ENCODE measurements at places on chromosomes 12 and 14. TPM values are rescaled to one million over a fixed set of nuclear protein-coding genes. Genes with fewer than 3 reads are reported as not detected.

- H3K36me3 ChIP-seq = no peaks in the 10 kb centered on the region
- H3K4me3 ChIP-seq = peak overlapping the region; percentile 91
- peak overlapping the region; percentile 84 for H3K27ac ChIP-seq
- H3K27me3 ChIP-seq = no peaks in the 10 kb centered on the region
Observed at GRCh38 chr14:71319666-71320065, 412.4 kb downstream of the PCNX1 start.

DNA sequence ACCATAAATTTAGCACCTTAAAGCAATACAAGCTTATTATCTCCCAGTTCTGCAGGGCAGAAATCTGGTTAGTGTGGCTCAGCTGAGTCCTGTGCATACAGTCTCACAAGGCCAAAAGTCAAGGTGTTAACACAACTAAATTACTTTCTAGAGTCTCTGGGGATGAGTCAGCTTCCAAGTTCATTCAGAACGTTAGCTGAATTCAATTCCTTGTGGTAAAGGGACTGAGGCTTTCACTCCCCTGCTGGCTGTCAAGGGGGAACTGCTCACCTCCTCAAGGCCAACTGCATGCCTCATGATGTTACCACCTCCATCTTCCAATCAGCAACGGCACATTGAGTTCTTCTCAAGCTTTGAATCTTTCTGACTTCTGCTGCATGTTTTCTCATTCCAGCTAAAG, 27.6 kb downstream of the EML5 start:
- no peaks in the 10 kb centered on the region for H3K36me3 ChIP-seq
- no peaks in the 10 kb centered on the region for H3K4me1 ChIP-seq
- H3K4me3 ChIP-seq = no peak overlapping the region

ZNF641 gene
- 31.8 TPM for total RNA-seq

DNA sequence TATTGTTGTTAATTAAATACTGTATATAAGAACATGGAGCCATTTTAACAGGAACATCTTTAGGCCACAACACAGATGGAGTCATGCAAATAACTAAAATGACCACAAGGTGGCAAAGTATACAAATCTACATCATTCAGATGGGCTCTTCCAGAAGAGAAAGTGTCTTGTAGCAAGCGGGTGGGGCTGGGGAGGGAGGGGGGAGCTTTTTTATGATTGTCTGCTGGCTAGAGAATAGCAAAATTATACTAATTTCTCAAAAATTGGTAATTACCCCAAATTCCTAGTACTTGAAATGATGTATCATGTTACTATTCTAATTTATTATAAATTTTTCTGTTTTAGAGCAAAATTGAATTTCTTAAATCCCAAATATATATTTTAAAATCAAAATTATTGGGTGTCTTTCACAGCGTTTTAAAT, 378.7 kb downstream of the PRKD1 start:
- no peaks in the 10 kb centered on the region for H3K27me3 ChIP-seq
- no peaks in the 10 kb centered on the region for H3K4me1 ChIP-seq
- no peaks in the 10 kb centered on the region for H3K36me3 ChIP-seq
- no peak overlapping the region for H3K27ac ChIP-seq

DNA sequence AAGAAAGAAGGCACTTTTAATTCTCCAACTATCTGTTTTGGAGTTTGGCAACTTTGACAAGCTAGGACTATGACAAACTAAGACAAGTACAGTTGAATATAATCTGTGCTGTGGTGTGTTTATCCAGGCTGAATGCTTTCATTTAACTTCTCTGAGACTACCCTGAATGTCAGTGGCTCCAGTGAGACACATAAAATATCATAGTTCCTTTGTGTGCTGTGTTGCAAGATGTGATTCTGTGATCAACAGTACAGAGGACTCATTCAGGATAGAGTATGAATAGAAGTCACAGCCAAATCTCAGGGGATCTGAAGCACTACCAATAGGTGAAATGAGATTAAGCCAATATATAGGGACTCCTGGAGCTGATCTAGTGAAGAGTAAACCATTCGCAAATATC, 876.9 kb upstream of the FBXO33 start:
- no peak overlapping the region for H3K4me3 ChIP-seq
- no peak for DNase-seq
- no peaks in the 10 kb centered on the region for H3K4me1 ChIP-seq
- H3K27ac ChIP-seq = no peak overlapping the region

CHGA gene
- 0.22 TPM for total RNA-seq

DNA sequence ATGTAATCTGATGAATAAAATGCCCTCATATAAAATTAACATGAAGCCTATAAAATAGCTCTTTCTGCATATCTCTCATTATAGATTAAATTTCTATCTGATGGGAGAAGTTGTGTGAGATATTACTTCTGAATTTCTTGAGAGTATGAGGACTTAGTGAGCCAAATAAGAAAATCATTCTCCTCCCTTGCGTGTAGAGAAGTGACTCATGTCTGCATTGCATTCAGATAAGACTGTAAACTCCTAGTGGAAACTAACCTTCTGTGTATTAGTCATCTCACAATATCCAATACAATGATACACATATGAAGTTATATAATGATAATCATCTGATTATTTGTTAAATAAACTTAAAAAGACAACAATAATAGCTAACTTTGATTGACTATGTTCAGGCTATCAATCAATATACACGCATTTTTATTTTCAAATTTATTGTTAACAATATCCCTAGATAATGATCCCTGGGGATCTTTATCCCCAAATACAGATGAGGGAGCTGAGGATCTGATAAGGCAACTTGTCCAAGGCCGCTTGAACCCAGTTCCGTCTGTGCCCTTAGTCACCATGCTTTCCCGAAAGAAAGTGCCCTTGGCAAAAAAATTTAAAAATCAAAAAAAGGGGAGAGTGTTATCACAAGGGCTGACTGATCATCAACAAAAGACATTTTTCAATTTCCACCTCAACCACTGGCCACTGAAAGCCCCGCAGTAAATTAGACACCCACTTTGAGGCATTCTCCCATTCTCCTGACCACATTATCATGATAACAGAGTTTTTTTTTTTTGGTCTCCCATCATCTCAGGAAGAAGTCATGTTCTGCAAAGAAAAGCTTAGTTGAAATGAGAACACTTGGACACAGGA, 189.2 kb upstream of the RASSF8 start:
- no peak for DNase-seq
- H3K27ac ChIP-seq = no peak overlapping the region
- H3K4me1 ChIP-seq = no peaks in the 10 kb centered on the region
- no peaks in the 10 kb centered on the region for H3K27me3 ChIP-seq

FSCB gene
- not detected for total RNA-seq

GRCh38 chr14:91177073-91178034, 63.5 kb downstream of the DGLUCY start:
- H3K4me1 ChIP-seq = peaks cover 4% of the 10 kb centered on the region
- no peak overlapping the region for H3K4me3 ChIP-seq
- H3K36me3 ChIP-seq = no peaks in the 10 kb centered on the region
- no peak for DNase-seq

- DNase-seq = no peak
- H3K4me3 ChIP-seq = no peak overlapping the region
- no peaks in the 10 kb centered on the region for H3K27me3 ChIP-seq
Observed at GRCh38 chr12:77049767-77050353, 15.5 kb downstream of the E2F7 start.

SSPN gene
- total RNA-seq = 30.4 TPM

GRCh38 chr12:89706551-89706950, 2.1 kb downstream of the ATP2B1 start:
- H3K27me3 ChIP-seq = no peaks in the 10 kb centered on the region
- peaks cover 31% of the 10 kb centered on the region for H3K4me1 ChIP-seq
- DNase-seq = no peak
- H3K36me3 ChIP-seq = no peaks in the 10 kb centered on the region
- peak overlapping the region; percentile 97 for H3K27ac ChIP-seq

GRCh38 chr12:71654200-71654599, 9.4 kb downstream of the ZFC3H1 start:
- no peak for DNase-seq
- H3K4me1 ChIP-seq = peaks cover 5% of the 10 kb centered on the region
- no peak overlapping the region for H3K4me3 ChIP-seq
- no peak overlapping the region for H3K27ac ChIP-seq
- H3K27me3 ChIP-seq = no peaks in the 10 kb centered on the region

WSCD2 gene
- 0.10 TPM for total RNA-seq

ZDHHC22 gene
- not detected for total RNA-seq

DNA sequence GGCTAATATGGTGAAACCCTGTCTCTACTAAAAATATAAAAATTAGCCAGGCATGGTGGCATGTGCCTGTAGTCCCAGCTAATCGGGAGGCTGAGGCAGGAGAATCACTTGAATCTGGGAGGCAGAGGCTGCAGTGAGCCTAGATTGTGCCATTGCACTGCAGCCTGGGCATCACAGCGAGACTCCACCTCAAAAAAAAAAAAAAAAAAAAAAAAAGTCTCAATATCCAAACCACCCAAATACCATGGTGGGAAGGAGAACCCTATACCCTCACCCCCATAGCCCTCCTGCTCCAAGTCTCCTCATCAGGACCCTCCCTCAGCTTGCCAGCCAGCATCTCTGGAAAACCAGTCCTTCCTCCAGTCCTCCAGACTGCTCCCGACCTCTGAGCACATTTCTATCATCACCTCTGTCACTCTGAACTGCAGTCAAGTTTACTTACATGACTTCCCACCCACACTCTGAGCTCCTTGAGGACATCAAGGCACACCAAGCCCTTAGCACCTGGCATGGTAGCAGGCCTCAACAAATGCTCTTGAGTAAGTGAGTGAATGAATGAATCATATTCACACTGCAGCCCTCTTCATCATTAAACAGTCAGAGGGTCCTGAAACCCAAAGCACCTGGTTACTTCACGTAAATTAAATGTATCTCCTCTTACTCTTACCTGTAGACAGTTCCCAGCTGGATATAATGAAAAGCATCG, 35.2 kb downstream of the NT5DC3 start:
- H3K27ac ChIP-seq = no peak overlapping the region
- H3K36me3 ChIP-seq = no peaks in the 10 kb centered on the region
- H3K27me3 ChIP-seq = no peaks in the 10 kb centered on the region
- peaks cover 36% of the 10 kb centered on the region for H3K4me1 ChIP-seq
- H3K4me3 ChIP-seq = no peak overlapping the region

DNA sequence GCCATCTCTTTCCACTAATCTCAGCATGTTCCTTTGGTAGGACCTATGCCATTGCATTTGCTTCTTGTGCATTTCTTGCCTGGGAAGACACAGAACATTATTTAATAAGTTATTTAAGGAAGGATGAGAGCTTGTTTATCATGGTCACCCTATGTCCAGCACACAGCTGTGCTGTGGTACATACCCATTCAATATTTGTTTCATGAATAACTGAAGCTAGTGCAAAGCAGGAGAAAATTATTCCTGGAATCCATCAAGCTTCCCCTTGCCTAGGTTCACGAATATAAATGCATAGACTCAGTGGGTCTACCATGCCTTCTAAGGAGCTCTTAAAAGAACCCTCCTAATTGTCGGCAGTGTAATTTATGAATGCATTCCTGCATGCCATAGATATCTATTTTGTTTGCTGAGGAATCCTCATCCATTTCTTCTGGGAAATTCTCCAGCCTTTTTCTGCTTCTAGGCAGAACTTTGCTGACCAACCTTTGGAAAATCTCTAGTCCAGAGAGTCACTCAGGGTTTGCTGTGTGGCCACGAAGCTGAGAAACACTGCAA, 599.8 kb upstream of the TMEM132C start:
- no peak overlapping the region for H3K4me3 ChIP-seq
- no peak for DNase-seq
- H3K27me3 ChIP-seq = no peaks in the 10 kb centered on the region
- no peaks in the 10 kb centered on the region for H3K4me1 ChIP-seq

DNA sequence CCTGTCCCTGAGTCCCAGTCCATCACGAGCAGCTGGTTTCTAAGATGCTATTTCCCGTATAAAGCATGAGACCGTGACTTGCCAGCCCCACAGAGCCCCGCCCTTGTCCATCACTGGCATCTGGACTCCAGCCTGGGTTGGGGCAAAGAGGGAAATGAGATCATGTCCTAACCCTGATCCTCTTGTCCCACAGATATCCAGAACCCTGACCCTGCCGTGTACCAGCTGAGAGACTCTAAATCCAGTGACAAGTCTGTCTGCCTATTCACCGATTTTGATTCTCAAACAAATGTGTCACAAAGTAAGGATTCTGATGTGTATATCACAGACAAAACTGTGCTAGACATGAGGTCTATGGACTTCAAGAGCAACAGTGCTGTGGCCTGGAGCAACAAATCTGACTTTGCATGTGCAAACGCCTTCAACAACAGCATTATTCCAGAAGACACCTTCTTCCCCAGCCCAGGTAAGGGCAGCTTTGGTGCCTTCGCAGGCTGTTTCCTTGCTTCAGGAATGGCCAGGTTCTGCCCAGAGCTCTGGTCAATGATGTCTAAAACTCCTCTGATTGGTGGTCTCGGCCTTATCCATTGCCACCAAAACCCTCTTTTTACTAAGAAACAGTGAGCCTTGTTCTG, 41.6 kb downstream of the DAD1 start:
- H3K36me3 ChIP-seq = no peaks in the 10 kb centered on the region
- no peak overlapping the region for H3K4me3 ChIP-seq
- peak; percentile 42 for DNase-seq
- peaks cover 22% of the 10 kb centered on the region for H3K4me1 ChIP-seq
- no peak overlapping the region for H3K27ac ChIP-seq
